Left kidney (tissue), 8 donors: ENCODE measurements at places on chromosomes 5 and 9. TPM values are rescaled to one million over a fixed set of nuclear protein-coding genes. Genes with fewer than 3 reads are reported as not detected.

DNA sequence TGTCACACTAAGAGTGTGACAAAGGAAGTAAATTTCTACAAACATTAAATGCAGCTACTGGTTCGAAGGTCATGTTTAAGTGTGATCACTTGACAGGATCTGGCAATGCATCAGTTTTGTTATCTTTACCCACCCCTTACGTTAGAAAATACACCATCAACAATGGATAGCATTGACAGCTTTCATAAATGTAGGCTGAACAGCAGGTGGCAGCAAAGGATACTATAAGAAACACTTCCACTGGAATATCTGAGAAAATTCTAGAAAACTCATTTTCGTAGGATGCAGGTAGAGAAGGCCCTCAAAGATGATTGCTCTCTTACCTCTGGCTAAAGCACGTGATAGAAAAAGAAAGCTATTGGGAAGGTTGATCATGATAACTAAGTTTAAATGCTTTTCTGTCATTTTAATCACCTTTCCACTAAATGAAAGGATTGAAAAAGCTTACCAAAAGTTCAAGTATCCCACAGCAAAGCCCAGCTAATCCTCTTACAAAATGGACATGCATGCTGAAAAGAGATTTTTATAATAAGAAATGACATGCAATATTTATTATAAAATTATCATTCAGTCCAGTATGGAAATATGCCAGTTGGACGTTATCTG, 292.5 kb downstream of the PARP8 start:
- no peak for DNase-seq

DNA sequence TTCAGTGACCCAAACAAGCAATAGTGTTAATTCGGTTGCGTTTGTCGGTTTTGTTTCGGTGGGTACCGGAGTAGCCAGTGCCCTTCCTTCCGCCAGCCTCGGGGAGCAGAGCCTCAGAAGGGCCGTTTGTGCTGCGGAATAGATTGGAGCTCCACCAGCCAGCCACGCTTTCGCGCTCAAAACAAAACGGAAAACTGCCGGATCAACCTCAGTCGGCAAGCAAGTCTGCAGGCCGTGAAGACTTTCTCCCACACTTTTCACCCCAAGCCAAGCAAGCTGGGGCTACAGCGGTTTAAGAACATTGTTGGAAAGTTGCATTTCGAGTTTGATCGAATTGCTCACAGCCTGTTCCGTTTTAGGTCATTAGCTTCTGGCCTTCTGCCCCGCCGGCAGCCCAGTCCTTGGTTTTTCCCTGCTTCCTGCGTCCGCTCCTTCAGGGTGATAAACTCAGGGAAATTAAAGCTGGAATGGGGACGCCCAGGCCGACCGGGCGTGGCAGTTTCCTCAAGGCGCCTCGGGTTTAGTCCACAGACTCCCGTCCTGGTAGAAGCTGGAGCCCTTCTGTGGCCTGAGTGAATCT, 803 bp upstream of the CCNO start:
- peak; percentile 31 for DNase-seq

GRCh38 chr9:134024214-134024792, 978 bp upstream of the BRD3OS start:
- no peak for DNase-seq

GRCh38 chr5:53318303-53318702, 162.1 kb upstream of the FST start:
- no peak for DNase-seq

DNA sequence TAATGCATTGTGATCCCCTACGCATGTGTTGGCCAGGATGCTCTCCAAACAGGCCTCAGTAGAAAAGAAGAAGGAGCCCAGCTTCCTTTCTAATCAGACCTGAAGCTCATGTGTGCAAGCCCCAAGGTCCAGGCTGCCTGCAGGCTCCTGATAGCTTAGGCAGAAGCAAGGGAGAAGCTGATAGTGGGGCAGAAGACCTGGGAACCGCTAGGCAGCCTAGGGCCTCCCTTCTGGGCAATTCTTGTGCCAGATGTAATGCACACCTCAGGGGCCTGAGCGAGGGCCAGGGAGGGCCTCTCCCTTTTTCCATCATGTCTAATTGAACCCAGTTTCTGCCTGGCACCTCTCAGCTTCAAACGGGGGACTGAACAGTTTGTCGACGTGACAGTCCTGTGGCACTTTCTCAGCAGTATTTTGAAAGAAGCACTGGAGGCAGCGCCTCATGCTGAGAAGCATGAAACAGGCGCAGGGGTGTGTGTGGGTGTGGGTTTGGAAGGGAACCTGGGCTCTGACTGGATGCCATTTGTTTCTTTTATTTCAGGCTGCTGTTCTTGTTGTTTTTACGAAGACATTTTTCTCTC, 212.8 kb downstream of the PIK3R1 start:
- DNase-seq: no peak

Gene FOXI1
- polyA plus RNA-seq: 4.8 TPM

Gene HNRNPK
- polyA plus RNA-seq: 1,020 TPM

GRCh38 chr5:154078272-154078671, 39.5 kb downstream of the MFAP3 start:
- DNase-seq: no peak

DNA sequence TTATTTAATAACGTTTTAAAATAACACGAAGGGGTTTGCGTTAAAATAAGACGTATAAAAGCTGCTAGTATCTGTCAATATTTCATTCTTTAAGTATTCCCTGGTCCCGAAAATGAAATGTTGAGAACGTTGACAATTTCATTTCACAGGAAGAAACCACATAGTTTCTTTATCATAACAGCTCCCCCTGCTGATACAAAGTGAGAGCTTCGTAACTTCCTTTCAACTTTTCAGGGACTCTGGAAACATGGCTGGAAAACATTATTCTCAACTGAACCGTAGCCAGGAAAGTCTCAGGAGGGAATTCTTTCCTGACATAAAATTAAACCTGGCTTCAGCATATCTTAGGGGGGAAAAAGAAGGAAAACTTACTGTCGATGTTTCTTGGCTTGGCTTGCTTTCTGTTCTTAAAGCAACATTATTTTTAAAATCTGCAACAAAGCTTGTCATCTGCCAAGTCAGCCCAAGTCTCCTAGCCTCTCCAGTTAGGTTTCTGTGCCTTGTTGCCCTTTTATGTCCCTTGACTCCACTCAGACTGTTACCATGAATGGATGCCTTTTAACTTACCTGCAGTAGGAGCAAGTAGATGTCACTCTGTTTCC, 122.9 kb upstream of the DAB2 start:
- DNase-seq: peak; percentile 87

Gene FGD3
- polyA plus RNA-seq: 6.5 TPM

GRCh38 chr9:3708751-3709150, 182.9 kb upstream of the RFX3 start:
- DNase-seq: peak; percentile 55

- DNase-seq: no peak
Observed at GRCh38 chr9:35464141-35465025, 25.5 kb upstream of the RUSC2 start.

Gene ZNF658
- polyA plus RNA-seq: 9.2 TPM

- DNase-seq: no peak
Observed at GRCh38 chr5:43171926-43172325, 20.1 kb upstream of the NIM1K start.

DNA sequence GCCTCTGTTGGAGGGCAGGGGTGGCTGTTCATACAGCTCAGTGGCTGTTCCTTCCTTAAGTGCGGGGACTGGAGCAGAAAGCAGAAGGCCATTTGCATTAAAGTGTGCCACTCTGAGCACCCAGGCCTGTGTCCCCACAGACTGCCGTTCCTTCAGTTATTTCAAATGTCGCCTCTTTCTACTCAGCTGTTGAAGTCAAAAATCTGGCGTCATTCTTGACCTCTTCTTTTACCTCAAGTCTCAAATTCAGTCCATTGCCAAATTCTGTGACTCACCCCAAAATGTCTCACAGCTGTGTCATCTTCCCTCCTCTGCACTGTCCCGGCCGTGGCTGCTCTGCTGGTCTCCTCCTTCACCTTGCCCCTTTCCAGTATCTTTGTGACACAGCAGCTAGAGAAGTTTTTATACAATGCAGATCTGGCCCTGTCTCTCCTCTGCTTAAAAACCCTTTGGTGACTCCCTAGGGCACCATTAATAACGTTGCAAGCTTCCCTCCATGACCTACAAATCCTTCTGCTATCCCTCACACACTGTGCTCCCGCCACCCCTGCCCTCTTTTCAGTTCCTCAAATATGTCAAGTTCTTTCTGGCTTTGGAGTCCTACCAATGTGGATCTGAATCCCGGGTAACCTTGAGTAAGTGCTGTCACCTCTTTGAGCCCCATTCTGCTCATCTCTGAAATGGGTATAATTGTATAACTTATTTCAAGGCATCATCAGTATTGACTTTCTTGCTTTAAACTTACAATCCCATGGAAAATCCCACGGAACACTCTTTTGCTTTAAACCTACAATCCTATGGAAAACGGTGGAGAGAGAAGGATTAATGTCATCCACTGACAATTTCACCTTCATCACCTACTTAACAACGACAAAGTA, 98.3 kb upstream of the BOD1 start:
- DNase-seq: no peak

Gene SHISAL2B
- 0.27 TPM for polyA plus RNA-seq

- DNase-seq: no peak
Observed at GRCh38 chr5:14321936-14322335, 178.8 kb downstream of the TRIO start.

- no peak for DNase-seq
Observed at GRCh38 chr5:130279386-130279785, 375.1 kb downstream of the CHSY3 start.

GRCh38 chr5:15570491-15570890, 70.5 kb downstream of the FBXL7 start:
- no peak for DNase-seq

DNA sequence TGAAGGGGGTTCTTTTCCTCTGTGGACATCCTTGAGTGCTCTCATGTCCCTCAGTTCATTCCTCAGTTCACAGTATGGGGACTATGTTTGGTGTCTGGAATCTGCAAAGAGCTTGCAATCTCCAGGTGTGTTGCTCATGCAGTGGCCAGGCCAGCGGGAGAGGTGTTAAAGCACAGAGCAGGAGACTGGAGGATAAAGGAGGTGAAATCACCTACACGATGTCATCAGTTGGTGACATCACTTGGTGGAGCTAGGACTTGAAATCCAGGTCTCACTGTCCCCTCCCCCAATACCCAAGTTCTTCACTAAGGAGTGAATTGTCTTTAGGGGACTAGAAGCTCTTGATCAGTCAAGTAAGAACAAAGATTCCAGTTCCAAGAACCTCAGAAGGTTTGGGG, 197.3 kb upstream of the ZNF618 start:
- DNase-seq: no peak

- no peak for DNase-seq
Observed at GRCh38 chr5:73946919-73947602, 321.1 kb downstream of the ARHGEF28 start.

Gene FYB1
- polyA plus RNA-seq: 4.7 TPM

Gene PCDHB11
- polyA plus RNA-seq: 4.4 TPM

Gene SLC36A2
- polyA plus RNA-seq: 21.0 TPM

GRCh38 chr5:81980598-81981260, 8.9 kb downstream of the ATG10 start:
- no peak for DNase-seq

DNA sequence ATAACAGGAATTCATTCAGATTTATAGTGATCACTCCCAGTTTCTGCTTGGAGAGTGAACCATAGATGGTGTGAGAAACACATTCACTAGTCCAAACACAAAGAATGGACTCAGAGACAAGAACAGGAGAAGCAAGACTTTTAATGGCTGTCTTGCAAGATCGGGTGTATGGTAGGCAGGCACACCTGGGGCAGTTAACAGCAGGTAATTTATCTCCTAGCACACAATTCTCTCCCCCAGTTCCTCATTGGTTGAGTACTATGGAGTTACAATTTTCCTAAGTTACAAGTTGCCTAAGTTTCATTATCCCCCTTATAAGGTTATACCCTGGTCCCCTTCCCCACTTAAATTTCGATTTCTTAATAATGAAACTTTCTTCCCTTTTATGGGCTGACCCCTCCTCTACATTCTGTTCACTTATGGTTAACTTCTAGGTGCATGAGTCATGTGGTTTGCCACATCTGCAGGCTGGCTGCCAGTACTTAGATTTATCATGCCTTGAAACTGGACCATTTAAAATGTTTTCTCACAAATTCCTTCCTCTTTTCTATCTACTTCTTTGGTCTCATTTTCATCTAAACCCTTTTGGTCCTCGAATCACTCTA, 623.3 kb downstream of the HINT1 start:
- no peak for DNase-seq

Gene ENHO
- 1.4 TPM for polyA plus RNA-seq

- no peak for DNase-seq
Observed at GRCh38 chr5:176166427-176166826, 71.8 kb upstream of the SIMC1 start.

DNA sequence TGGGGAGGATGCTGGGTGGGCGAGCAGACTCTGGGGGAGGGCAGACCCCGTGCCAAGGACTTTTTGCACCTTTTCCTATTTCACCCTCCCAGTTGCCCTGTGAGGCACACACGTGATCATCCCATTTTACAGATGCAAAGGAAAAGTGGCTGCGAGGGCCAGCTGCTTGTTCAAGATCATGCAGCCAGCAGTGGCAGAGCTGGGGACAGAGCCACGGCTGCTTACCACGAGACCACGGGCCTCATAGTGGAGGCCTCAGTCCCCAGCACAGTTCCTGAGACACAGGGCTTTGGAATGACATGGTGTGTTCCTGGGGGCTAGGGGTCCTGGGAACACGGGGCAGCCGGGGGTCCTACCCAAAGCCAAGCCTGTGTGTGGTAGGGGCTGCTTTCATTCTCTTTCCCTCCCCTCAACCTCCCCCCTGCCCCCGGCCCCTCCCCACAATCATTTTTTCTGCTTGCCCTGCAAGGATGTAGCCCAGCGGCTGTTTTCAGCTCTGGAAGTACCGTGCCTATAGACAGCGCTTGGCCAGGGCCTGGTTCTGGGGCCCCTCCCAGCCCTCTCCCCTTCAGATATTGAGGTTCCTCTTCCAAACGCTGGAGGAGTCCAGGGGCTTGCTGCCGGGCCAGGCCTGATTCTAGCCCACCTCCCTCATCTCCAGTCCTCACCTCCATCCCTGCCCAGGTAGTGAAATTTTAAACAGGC, 58.5 kb upstream of the IER5L start:
- no peak for DNase-seq

DNA sequence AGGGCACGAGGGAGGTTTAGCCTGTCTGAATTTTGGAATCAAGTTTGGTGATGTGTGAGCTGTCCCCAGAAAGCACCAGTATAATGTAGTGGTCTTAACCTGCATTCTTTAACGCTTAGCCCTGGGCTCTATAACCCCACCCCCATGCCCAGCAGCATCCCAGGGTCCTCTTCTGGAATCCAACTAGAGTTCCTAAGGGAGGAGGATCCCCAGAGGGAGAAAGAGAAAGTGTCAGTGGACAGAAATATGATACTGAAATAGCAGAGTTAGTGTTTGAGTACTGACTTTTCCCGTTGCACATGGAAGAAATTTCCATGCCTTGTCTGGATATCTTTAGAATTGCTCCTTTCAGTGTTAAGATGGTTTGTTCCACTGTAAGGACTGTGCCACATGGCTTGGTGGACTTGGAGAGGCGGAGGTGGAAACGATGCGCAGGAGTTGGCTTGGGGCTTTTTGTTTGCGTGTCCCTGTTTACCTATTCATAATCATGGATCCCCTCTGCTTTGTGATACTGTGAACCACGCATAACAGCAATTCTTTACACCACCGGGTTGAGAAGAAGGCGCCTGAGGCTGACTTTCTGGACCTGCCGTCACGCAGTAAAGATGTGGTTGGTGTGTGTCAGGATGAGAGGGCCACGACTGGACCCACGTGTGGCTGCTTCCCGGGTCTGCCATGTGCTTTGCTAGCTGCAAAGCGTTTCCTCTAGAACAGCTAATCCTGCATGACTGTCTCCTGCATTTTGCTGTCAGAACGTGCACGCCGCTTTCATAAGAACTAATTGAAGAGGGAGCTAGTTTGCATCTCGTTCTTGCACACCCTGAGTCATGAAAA, 142.3 kb downstream of the SMARCA2 start:
- peak; percentile 44 for DNase-seq
